Fibroblast of pulmonary artery (primary cell): ENCODE measurements at places on chromosomes 1 and 21.

GRCh38 chr1:239040523-239040922, 345.8 kb upstream of the CHRM3 start:
- DNase-seq: no peak

GRCh38 chr1:4379451-4380175, 274.8 kb upstream of the AJAP1 start:
- no peak for DNase-seq

GRCh38 chr1:167369175-167369574, 148.5 kb downstream of the POU2F1 start:
- no peak for DNase-seq

GRCh38 chr1:78668427-78668826, 18.8 kb downstream of the IFI44 start:
- DNase-seq: no peak

GRCh38 chr1:206583707-206584648, 28.3 kb downstream of the EIF2D start:
- peak; percentile 80 for DNase-seq

DNA sequence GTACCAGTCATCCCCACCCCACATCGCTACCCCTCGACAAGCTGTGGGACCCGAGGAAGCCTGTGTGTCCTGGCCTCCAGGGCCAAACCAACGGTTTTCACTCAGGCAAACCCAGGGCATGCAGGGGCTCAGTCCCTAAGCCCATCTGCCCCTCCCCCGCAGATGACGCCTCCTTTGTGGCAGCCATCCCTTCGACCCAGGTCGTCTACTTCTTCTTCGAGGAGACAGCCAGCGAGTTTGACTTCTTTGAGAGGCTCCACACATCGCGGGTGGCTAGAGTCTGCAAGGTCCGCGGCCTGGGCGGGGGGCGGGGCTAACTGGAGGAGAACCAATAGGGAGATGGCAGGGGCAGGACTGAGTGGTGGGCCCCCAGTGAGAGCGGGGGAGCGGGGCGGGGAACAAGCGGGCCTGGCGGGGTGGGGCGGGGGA, 7.4 kb downstream of the SEMA4A start:
- peak; percentile 70 for DNase-seq

GRCh38 chr1:87115317-87115890, 201.0 kb downstream of the HS2ST1 start:
- DNase-seq: peak; percentile 48

DNA sequence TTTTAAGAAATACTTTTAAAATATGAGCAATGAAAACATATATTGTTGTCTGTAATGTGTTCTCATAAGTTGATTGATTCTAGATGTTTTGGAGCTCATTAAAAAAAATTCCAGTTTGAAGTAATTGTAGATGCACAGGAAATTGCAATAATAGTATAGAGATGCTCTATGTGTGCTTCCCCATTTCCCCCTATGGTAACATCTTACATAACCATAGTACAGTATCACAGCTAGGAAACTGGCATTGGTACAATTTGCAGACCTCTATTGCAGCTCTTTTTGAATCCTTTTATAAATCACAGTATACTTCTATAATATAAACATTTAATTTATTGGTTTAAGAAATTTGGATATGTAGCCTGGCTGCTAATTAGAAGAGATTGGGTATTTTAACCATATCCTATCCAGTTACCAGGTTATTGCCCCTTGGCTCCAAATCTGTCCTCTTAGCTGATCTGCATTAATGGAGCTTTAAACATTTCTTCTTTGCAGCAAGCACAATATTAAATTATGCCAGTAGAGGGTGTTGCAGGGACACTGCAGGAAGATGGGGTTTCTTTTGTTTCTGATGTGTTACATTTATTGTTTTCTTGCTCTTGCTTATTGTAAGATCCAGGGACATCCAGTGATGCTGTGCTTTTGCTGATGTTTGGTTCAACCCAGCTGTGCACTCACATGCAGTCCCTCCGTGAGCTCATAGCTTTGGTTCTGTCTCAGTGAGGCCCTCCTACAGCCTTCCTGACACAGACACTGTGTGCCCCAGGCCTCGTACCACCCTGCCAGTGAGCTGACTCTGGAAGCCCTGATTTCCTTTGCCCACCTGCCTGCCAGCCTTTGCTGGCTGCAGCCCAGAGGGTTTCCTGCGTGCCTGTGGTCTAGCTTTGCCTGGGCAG, 103.3 kb downstream of the RABGAP1L start:
- peak; percentile 77 for DNase-seq

- no peak for DNase-seq
Observed at GRCh38 chr1:25576459-25577133, 33.2 kb downstream of the LDLRAP1 start.

DNA sequence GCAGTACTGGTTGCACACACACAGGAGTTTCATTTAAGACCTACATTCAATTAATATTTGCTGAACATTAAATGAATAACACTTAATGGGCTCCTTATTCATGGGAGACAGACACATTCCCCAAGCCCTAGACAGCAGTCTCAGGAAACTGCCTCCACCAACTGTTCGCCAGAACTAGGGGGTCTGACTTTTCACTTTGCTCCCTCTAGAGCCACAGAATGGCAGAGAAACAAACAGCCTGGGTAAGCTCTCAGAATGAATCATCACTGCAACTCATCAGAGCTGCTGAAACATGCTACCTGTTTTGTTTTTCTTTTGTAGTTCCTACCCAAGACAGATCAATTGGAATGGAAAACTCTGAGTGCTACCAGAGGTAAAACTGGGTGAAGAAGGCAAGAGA, 31.7 kb downstream of the ELK4 start:
- DNase-seq: peak; percentile 74

DNA sequence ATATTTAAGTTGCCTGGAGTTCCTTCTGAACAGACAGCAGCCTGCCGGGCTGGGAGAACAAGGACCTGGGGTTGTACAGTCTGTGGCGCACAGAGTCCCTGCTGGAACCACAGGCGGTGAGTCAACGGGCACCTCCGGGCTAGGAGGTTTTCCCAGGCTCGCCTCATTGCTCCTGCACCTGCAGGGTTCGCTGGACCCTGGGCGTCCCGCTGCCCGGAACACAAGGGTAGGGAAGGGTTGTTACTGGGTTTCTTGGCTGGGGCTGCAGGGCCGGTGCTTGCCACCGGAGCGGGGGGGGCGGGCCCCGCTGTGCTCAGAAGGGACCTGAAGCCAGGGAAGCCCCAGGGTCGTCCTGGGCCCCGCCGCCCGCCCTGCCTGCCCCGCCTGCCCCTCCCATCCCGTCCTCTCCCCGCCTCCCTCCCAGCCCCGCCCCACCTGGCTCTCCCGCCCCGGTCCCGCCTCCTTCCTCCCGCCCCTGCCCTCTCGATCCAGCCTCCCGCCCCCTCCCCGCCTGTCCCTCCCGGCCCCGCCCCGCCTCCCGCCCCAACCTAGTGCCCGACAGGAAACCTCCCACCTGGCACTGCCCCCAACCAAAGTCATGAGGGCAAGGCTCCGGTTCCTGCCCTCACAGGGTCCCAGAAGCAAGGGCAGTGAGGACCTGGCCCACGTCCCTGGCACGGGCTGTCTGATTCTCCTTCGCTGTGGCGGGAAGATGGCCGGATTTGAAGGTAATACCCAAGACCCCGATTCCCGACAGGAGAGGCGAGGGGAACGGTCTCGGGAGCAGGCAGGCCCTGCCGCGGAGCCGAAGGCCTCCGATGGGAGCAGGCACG, 6.8 kb downstream of the JMJD4 start:
- peak; percentile 34 for DNase-seq

- no peak for DNase-seq
Observed at GRCh38 chr1:158227904-158228623, 26.2 kb upstream of the CD1A start.

- no peak for DNase-seq
Observed at GRCh38 chr21:44724196-44724595, 12.8 kb upstream of the TSPEAR start.

GRCh38 chr1:176199707-176200106, 7.4 kb downstream of the COP1 start:
- no peak for DNase-seq

GRCh38 chr1:61117283-61117682, 34.9 kb downstream of the NFIA start:
- DNase-seq: no peak

DNA sequence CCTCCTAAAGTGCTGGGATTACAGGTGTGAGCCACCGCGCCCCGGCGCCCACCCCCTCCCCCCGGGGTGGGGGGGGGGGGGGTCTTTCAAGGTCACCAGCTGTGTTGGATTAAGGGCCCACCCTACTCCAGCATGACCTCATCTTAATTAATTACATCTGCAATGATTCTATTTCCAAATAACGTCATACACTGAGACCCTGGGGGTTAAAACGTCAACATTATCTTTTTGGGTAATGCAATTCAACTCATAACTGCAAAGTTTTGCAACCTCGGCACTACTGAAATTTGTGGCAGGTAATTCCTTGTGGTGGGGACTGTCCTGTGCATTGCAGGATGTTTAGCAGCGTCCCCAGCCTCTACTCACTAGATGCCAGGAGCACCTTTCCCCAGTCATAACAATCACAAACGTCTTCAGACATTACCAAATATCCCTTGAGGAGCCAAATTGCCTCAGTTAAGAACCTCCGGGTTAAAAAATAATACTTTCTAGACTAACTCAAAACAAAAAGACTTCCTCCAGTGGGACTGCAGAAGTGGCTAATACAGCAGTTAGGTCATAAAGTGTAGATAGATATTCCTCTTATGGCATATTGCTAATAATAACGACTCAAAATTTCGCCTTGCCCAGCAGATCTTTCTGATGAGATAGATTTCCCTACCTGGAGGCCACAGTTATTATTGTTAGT, 233.0 kb upstream of the KAZN start:
- no peak for DNase-seq

- DNase-seq: no peak
Observed at GRCh38 chr1:152817309-152817708, 5.5 kb downstream of the LCE1B start.

DNA sequence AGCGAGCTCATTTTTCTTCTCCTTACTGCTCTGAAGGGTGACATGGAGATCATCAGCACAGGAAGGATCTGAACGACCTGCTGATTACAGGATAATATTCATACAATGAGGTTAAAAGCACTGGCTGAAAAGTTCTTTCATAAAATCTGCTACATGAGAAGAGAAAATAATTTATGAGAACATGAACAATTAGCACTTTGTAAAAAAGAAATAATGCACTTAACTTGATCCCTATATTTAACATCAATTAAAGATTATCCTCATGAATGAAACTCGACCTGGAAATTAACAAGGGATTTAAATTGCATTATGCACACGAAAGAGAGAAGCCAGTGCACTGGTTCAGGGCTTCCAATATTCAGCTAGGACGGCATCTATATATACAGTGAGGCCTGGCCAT, 46.6 kb downstream of the RRAGC start:
- no peak for DNase-seq

GRCh38 chr1:28896609-28896986, 17.8 kb upstream of the EPB41 start:
- no peak for DNase-seq

DNA sequence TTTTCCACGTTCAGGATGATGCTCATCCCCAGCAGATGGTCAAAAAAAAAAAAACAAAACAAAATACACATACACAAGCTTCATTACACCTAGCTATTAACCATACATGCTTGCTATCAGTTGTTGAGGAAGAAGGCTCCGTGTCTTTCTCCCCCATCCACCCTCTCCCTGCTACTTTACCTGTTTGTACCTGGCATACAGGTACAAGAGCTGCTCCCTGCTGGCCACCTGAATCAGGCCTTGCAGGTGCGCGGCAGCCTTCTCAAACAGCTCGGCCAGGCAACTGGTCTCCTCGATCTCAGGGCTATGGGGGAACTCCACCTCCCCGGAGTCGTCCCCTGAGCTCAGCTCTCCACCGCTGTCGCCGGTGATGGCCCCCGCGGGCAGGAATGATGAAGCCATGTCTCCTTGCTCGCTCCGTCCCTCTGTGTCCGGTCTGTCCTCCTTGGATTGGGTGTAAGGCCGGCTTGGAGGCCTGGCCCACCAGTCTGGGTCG, 464 bp downstream of the ACBD6 start:
- no peak for DNase-seq

DNA sequence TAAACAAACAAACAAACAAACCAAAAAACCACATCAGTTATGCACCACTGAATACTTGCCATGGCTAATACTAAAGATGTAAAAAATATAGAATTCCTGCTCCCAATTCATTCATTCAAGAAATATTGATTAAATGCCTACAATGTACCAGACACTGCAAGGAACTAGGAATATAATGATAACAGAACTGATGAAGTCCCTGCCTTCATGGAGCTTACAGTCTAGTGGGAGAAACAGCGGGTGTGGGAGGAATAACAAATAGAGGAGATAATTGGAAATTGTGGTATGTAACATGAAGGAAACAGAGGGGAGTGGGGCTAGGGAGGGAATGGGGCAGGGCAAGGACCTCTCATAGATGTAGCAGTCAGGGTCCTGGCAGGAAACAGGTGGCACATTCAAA, 58.6 kb upstream of the NBL1 start:
- no peak for DNase-seq

DNA sequence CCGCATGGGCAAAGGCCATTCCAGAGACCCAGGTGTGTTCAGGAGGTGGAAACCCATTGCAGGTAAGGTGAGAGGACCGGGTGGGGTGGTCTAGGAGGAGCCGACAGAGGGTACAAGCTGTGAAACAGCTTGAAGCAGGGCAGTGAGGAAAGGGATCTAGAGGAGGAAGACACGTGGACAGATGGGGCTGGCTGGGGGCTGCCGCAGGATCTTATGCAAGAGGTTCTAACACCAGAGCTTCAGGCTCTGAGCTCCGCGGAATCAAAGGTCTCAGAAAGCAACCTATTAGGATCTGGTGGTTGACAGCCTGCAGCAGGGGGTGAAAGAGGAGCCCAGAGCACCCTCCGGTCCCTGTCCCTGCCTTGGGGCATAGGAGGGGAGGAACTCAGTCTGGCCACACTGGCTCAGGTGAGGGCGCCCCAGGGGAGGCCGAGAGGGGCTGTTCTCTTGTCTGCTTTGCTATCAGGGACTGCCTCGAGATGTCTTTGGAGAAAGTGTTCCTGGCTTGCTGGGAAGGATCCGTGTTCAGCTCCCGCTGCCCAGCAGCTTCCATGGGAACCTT, 1.9 kb downstream of the TFF1 start:
- DNase-seq: no peak

GRCh38 chr1:42504535-42505128, 41.5 kb downstream of the CCDC30 start:
- no peak for DNase-seq

DNA sequence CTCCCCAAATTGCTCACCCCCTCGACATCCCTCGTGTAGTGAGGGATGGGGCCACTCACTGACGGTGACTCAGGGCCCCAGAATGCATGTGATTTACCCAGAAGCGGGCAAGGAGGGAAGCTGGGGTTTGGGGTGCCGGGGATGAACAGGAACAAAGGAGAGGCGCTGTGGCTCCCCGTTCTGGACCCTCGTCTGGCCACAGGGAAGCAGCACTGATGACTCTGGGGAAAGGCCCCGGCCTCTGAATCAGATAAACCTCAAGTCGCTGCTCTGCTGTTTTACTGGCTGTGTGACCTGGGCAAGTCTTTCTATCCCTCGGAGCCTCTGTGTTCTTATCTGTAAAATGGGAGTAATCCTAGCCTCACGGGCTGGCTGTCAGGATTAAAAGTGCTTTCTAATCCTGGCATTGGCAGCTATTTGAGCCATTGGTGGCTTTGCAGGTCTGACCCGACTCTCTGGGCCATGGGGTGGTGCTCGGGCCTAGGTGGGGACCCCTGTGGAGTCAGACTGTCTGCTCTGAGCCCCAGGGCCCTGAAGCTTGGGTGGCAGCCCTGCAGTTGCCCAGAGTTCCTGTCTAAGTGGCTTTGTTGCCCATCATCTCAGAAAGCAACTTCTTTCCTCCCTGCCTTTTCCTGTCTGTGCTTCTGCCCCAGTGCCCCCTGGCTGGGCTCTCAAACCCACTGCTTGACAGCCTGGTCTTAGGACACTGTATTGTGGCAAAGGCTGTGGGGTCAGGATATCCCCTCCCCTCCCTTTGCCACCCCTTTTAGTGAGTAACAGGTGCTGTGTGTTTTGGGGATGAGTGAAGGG, 5.5 kb downstream of the TNFRSF1B start:
- DNase-seq: no peak

- DNase-seq: no peak
Observed at GRCh38 chr1:226044514-226045101, 17.9 kb upstream of the H3-3A start.
